CD4-positive, alpha-beta T cell treated with Interleukin-4 for 1 hour (primary cell): ENCODE measurements at places on chromosomes 4 and X.

GRCh38 chrX:98956014-98956413, 1454.1 kb downstream of the PCDH19 start:
- DNase-seq = no peak

DNA sequence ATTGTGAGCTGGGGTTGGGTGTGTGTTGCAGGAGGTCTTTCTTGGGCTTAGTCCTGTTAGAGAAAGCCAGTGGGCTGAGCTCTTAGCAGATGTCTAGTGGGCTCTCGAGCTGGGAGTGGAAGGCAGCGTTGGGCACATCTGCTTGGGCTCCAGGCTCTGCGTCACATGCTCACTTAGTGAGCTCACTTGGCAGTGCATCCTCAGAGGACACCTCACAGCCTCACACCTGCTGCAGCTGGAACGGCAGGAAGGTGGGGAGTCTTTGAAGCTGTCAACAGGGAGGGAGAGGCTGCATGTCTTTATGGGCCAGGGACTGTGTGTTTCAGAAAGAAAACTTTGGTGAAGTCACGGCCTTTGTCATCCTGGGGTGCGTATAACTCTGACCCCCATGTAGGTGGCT, 82.2 kb downstream of the PSAPL1 start:
- DNase-seq = no peak

GRCh38 chr4:96986816-96987215, 1146.9 kb downstream of the PDHA2 start:
- DNase-seq = no peak

DNA sequence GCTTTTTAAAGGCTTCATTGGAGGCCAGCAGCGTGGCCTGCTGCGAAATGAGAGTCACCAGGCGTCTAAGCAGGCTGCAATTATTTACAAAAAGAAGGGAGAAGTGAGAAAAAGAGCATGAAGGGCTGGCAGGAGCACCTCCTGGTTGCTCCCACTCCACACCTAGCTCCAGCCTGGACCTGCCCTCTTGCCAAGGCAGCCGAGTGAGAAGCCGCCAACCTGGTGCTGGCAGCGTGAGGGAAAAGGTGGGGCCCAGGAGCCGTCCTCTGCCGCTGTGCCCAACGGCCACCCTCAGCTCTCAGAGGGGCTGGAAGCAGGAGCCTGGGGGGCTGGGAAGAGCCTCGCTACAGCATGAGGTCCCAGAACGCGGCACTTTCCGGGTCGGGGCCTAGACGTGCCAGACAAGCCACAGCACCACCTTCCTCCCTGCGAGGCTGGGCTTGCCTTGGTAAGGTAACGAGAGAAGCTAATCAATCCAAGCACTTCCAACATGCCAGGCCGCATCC, 16.3 kb downstream of the SLC6A8 start:
- no peak for DNase-seq

DNA sequence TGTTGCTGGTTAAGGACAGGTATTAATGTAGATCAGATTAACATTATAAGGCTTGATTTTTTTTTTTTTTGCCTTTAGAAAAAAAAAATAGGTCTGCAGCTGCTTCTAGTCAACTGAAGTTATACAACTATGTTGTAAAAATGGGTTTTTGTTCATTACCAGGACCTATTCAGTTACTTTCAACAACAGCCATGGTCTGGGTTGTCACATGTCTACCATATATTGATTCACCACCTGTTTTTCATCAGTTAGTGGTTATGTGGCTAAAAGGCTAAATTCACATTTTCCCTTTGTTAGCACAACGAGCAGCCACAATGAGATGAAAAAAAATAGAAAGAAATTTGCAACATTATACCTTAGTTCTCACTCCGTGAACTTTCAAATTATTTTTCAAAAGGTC, 45.5 kb downstream of the GLRB start:
- no peak for DNase-seq

- DNase-seq = no peak
These were observed 385.9 kb upstream of the NOCT start for GRCh38 chr4:138629669-138630068.

- DNase-seq = peak; percentile 68
These were observed 3.7 kb upstream of the C4orf36 start for GRCh38 chr4:86895692-86896488.

DNA sequence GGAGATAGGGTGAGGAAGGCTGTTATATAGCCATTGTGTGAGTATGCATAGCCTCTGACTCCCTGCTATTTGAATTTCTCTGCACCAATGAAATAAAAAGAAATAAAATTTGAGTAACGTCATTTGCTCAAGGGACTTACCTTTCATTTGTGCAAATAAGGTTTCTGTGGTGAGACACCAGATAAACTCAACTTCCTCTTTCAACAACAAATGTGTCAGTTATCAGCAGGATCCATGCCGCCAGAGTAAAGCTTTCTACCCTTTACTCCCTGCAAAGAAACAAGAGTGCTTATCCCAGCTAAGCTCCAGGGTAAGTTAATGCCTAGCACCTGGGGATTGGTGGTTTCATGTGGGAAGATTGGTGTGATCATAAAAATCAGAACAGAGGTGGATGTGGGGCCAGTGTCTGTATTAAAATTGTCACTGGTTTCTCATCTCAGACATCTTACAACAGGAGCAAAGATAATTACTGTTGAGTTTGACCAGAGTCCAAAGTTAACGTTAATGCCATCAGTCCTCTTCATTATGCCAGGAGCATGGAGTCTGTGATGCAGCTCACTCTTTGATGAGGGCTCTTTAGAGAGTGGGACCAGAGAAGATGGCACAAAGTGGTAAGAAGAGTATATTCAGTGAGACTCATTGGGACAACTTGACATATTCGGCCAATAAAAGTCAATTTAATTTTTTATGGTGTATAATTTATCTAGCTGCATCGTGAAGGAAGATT, at the start of gene P2RY10:
Gene P2RY10 (plus strand): TSS at position 206 of the 727 bp plus-strand sequence. CDS start 15,130 bp downstream, outside the sequence.
- DNase-seq = peak; percentile 83

DNA sequence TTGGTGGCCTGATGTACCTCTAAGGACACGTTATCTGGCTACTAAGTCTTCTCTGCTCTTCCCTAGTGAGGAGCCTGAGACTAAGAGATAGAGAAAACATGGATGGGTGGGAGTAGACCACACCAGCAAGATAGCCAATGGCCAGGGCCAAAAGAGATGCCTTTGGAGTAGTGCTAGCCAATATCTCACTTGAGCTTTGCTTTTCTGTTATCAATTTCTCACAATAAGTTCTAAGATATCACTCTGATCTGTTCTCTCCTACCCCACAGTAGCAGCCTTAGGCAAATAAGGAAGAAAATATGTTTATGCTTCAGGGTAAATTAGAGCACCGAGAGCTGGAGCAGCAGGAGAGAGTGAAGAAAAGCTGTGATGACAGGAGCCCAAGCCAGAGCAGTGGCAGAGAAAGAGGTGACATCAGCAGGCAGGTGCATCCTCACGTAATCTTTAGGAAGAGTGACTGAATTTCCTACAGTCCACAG, 343.9 kb upstream of the NOCT start:
- DNase-seq = no peak

DNA sequence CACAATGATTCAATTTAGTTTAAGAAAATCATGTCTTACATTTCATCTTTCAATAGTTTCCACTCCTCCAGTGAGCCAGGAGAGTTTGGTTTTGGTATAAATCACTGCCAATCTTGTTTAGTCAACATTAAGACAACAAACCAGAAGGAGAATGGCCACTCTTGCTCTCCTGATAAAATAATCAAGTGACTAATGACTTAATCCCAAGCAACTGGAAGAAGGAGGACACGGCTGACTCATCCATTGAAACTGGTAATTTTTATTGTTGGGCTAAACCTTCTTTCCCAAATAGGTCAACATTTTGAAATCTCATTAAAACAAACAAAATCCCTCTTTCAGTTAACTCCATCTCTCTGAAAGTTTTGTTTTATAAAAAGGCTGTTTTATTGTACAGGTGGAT, 230.2 kb downstream of the CLCN4 start:
- no peak for DNase-seq

DNA sequence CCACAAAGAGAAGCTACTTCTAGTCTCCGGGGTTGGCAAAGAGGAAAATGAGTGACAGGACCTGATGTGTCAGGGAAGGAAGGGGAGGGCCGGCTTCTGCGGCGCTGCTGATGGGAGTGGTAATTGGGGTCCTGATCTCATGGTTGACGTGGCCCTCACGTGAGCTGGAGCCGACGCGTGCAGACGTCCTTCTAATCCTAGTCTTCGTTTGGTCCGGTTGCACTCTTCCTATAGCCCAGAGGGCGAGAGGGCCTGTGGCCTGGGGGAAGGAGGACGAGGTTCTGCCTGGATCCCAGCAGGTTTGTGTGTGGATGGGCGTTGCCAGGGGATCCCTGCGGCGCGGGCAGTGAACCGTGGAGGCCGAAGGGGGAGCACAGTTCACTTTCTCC, at the start of gene ARMCX1:
Gene ARMCX1 (plus strand): TSS at position 186 of the 389 bp plus-strand sequence. CDS start 2,384 bp downstream, outside the sequence.
- DNase-seq = peak; percentile 44

GRCh38 chr4:185640811-185641675, 105.7 kb upstream of the PDLIM3 start:
- DNase-seq = no peak
